Uterus (tissue), 4 donors: ENCODE measurements at places on chromosomes 2 and 18.

DNA sequence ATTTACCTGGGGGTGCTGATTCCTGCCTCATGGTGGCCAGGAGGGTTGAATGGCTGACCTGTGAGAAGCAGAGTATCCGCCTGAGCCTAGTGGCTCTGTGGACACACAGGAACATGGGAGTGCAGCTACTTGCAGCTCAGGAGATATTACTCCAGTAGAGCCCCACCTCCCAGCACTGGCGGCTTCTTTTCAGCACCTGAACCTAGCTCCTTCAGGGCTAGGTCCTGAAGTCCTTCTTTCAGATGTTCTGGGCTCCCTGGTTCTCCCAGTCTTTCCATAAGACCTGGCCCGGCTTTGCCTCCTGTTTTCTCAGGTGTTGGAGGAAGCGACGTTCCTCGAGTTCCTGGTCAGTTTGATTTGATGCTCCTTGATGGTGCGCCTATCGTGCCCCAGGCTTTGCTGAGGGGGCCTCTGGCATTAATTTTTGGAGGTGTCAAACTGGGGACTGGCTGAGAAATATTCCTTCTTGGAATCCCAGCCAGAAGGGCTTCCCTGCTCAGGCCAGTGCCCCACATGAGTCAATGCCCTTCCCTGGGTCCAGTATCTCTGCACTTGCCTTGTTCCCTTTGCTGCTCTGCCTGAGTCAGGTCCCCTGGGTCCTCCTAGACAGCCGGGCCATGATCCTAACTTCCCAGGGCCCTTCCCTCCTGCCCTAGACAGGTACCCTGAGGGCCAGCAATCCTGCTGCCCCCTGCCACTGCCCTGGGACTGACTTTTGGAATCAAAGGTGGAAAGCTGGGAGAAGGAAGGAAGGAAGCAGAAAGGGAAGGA is 110.7 kb upstream of the HAAO start:
- peak overlapping the region; percentile 7 for H3K27ac ChIP-seq
- H3K27me3 ChIP-seq: no peaks in the 10 kb centered on the region
- DNase-seq: no peak

GRCh38 chr2:17847236-17847635 is 31.0 kb downstream of the MSGN1 start:
- H3K27me3 ChIP-seq: no peaks in the 10 kb centered on the region
- DNase-seq: no peak
- H3K4me3 ChIP-seq: no peak overlapping the region
- no peak overlapping the region for H3K27ac ChIP-seq
- no peaks in the 10 kb centered on the region for H3K4me1 ChIP-seq

DNA sequence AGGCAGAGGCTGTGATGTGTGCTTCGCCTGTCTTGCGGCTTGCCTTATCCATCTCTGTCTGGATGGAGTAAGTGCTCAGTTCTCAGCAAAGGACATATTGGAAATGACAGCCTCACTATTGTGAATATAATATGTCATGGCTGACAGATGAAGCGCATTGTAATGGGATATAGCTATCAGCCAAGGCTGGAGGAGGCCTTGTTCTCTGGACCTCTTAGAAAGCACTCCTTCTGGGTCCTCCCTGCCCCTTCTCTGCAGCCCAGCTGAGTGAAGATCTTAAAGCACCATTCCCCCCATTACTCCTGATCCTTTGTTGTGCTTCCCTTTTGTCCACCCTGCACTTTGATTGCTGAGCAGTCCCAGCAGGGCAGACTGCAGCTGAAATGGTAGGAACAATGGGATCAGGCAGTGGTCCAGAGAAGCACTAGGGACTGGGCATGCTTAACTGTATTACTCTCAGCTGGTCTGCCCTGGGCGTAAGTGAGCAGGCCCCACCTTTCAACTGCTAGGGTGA is 265.3 kb downstream of the SETBP1 start:
- H3K4me3 ChIP-seq: no peak overlapping the region

GRCh38 chr2:225288986-225289385 is 110.5 kb upstream of the NYAP2 start:
- H3K27ac ChIP-seq: no peak overlapping the region
- no peaks in the 10 kb centered on the region for H3K27me3 ChIP-seq
- no peaks in the 10 kb centered on the region for H3K4me1 ChIP-seq
- DNase-seq: no peak

DNA sequence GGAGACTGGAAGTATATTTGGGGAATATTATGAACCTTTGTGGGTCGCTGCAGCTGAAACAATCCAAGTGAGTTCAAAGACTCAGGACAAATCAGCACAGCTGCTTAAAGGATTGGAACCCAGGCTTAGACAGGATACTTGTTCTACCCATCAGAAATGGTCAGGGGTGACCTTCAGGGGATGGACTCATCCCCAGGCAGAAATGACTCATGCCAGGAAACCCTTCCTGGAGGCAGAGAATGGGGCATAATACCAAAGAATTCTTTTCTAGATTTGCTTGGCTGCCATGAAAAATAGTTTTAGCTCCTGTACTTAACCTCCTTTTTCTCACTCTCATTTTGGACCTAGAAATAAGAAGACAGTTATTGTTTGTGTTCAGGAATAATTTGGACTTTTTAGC is 425.5 kb downstream of the TSN start:
- no peaks in the 10 kb centered on the region for H3K4me1 ChIP-seq
- no peak overlapping the region for H3K4me3 ChIP-seq
- no peaks in the 10 kb centered on the region for H3K27me3 ChIP-seq
- no peak for DNase-seq
- no peaks in the 10 kb centered on the region for H3K36me3 ChIP-seq

GRCh38 chr2:48589170-48589767 is 28.4 kb upstream of the GTF2A1L start:
- H3K36me3 ChIP-seq: no peaks in the 10 kb centered on the region
- H3K27me3 ChIP-seq: no peaks in the 10 kb centered on the region
- no peak overlapping the region for H3K4me3 ChIP-seq
- H3K4me1 ChIP-seq: no peaks in the 10 kb centered on the region
- peak; percentile 50 for DNase-seq
- H3K27ac ChIP-seq: no peak overlapping the region

- no peaks in the 10 kb centered on the region for H3K4me1 ChIP-seq
- no peaks in the 10 kb centered on the region for H3K36me3 ChIP-seq
- H3K27ac ChIP-seq: no peak overlapping the region
- DNase-seq: no peak
- H3K4me3 ChIP-seq: no peak overlapping the region
These were observed 145.8 kb upstream of the MGAT5 start for GRCh38 chr2:134108113-134108512.

GRCh38 chr2:96575785-96576456 is 39.4 kb downstream of the ARID5A start:
- no peak overlapping the region for H3K4me3 ChIP-seq
- no peak for DNase-seq
- H3K27ac ChIP-seq: no peak overlapping the region
- H3K4me1 ChIP-seq: no peaks in the 10 kb centered on the region
- H3K36me3 ChIP-seq: no peaks in the 10 kb centered on the region
- H3K27me3 ChIP-seq: no peaks in the 10 kb centered on the region

GRCh38 chr2:11830708-11831301 is 84.4 kb downstream of the LPIN1 start:
- H3K4me1 ChIP-seq: peaks cover 6% of the 10 kb centered on the region
- peak overlapping the region; percentile 82 for H3K27ac ChIP-seq
- peak overlapping the region; percentile 11 for H3K4me3 ChIP-seq

GRCh38 chr18:41128545-41128944 is 826.5 kb upstream of the PIK3C3 start:
- H3K4me3 ChIP-seq: no peak overlapping the region
- no peaks in the 10 kb centered on the region for H3K4me1 ChIP-seq
- H3K27me3 ChIP-seq: no peaks in the 10 kb centered on the region
- H3K36me3 ChIP-seq: no peaks in the 10 kb centered on the region
- DNase-seq: no peak

DNA sequence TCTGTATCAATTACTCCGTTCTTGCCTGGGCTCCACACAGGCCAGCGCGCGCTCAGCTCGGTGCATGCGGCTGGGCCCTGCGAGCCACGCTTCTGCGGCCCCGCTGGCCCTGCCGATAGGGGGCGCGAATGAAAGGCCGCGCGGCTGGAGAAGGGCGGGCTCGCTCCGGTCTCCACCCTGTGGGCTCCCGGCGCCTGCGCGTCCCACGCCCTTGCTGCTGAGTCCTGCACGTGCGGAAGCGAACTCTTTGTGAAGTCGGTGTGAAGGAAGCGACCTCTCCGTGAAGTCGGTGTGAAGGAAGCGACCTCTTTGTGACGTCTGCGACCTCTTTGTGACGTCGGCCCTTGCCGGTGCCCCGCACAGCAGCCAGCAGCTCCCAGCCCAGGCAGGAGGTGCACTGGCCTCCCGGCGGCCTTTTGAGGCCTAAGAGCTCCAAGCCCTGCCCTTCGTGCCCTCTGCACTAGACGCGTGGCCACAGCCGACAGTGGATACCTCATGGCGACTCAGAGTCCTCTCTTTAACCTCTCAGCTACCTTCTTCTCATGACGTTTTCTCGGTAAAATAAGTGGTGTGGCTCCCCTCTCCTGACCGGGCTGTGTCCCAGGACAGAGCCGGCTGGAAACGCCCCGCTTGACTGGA is 391.9 kb upstream of the RAB6C start:
- no peaks in the 10 kb centered on the region for H3K36me3 ChIP-seq
- H3K27ac ChIP-seq: no peak overlapping the region
- no peak overlapping the region for H3K4me3 ChIP-seq
- no peaks in the 10 kb centered on the region for H3K27me3 ChIP-seq

DNA sequence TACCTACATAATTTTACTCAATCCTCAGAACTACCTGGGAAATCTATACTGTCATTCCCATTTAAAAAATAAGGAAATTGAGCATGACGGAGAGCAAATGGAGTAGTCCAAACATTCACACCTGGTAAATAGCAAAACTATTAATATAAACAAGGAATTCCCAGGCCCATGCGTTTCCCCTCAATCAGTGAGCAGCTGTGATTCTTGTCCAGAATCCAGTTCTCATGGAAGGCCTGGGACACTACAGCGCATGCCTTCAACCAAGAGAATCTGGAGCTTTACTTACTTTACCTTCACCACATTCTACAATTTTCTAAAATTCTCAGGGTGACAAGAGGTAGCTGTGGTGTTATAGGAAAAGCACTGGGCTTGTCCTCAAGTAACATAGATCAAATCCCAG is 259.0 kb downstream of the LRATD1 start:
- no peak for DNase-seq
- H3K36me3 ChIP-seq: no peaks in the 10 kb centered on the region
- H3K4me3 ChIP-seq: no peak overlapping the region
- no peaks in the 10 kb centered on the region for H3K27me3 ChIP-seq

- no peaks in the 10 kb centered on the region for H3K4me1 ChIP-seq
- no peak overlapping the region for H3K27ac ChIP-seq
- DNase-seq: no peak
These were observed 315.9 kb upstream of the UBE2E3 start for GRCh38 chr2:180664507-180664906.

GRCh38 chr2:11502740-11503292 is 31.0 kb upstream of the GREB1 start:
- DNase-seq: peak; percentile 3
- H3K27me3 ChIP-seq: no peaks in the 10 kb centered on the region
- H3K4me1 ChIP-seq: peaks cover 6% of the 10 kb centered on the region
- H3K4me3 ChIP-seq: no peak overlapping the region

DNA sequence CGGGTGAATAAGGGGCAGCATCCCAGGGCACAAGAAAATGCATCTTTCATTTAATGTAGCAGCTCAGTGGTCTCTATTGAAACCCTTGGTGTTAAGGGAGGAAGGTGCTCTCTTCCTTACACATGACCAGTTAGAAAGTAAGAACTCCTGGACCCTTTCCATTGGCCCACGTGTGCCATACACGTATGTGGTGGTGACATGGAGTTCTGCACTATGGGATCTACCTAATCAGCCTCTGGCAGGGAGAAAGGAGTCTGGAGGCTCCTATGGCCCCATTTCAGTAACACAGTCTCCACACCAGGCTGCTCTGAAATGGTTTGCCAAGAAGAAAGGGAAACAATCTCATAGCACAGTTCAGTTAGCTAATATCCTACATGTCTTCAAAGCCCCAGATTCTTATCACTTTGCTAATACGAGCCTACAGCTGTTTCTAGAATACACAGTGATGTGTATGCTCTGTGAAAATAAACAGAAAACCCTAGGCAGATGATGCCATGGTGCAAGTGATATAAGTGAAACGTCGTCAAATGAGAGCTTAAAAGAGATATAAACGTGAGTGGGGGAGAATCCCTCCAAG is 7.0 kb downstream of the EFEMP1 start:
- no peak for DNase-seq
- no peaks in the 10 kb centered on the region for H3K27me3 ChIP-seq
- H3K27ac ChIP-seq: no peak overlapping the region
